T-cell (primary cell): ENCODE measurements at places on chromosomes 2 and 18.

GRCh38 chr2:18284331-18284730, 276.1 kb downstream of the RDH14 start:
- no peaks in the 10 kb centered on the region for H3K36me3 ChIP-seq
- no peaks in the 10 kb centered on the region for H3K4me1 ChIP-seq
- DNase-seq = no peak
- no peak overlapping the region for H3K27ac ChIP-seq

DNA sequence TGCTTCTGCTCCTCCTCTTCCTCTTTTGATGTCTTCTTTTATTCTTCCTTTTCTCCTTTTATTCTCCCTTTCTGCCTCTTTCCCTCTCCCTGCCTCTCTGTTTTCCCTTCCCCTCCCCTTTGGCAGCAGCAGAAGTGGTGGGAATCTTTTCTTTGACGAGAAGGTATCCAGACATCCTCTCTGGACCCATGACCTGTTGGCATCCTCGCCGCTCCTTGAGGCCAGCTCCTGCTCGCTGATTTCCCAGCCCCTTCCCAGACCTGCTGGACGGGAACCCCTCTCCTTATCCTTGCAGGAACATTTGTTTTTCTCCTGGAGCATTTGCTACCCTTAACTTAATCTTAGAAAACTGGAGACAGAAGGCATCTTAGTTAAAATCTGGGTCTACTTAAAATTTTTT, 130.5 kb downstream of the LPIN1 start:
- no peak overlapping the region for H3K4me3 ChIP-seq
- no peaks in the 10 kb centered on the region for H3K27me3 ChIP-seq
- H3K36me3 ChIP-seq = no peaks in the 10 kb centered on the region
- H3K4me1 ChIP-seq = no peaks in the 10 kb centered on the region
- no peak for DNase-seq

DNA sequence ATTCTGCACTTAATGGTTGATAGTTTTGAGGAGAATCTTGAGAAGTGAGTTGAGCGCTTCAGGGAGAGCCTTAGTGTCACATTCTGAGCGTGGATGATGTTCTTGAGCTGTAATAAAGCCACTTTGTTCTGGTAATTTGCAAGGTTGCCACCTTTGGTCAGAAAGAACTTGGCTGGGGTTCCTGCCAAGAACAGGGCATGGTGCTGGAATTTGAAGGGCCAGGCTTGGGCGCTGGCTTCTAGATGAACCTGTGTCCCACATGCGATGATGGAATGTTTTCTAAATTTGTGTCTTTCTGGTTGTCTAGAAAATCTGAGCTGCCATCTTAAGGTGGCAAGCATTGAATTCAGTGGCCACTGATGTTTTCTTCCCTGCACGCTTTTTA, 124.1 kb upstream of the EML6 start:
- no peak for DNase-seq
- H3K36me3 ChIP-seq = peaks cover 14% of the 10 kb centered on the region
- H3K27ac ChIP-seq = no peak overlapping the region
- H3K4me1 ChIP-seq = peaks cover 87% of the 10 kb centered on the region
- no peaks in the 10 kb centered on the region for H3K27me3 ChIP-seq

DNA sequence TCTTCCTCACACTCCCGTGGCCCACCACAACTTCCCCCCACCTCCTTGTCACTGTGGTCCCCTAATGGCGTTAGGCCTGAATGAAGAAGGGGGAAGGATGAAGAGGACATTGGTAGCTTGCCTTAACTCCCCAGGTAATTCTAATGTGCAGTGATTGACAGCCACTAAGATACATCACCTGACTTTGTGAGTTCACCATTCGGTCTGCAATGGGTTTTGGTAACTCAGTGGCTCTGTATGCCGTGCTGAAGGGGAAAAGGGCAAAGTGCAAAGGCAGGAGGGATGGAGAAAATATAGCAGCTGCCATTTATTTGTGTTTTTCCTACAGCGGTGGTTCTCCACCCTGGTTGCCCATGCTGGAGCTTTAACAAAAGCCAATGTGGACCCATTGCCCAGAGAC, 42.2 kb downstream of the ABCG8 start:
- H3K36me3 ChIP-seq = no peaks in the 10 kb centered on the region
- H3K4me1 ChIP-seq = peaks cover 7% of the 10 kb centered on the region
- no peak for DNase-seq
- peaks cover 5% of the 10 kb centered on the region for H3K27me3 ChIP-seq
- H3K4me3 ChIP-seq = no peak overlapping the region

- H3K4me1 ChIP-seq = no peaks in the 10 kb centered on the region
- H3K27me3 ChIP-seq = no peaks in the 10 kb centered on the region
- H3K36me3 ChIP-seq = no peaks in the 10 kb centered on the region
- H3K27ac ChIP-seq = no peak overlapping the region
- no peak overlapping the region for H3K4me3 ChIP-seq
- DNase-seq = no peak
Measured at GRCh38 chr18:33712719-33713118, 134.7 kb downstream of the ASXL3 start.

- no peak overlapping the region for H3K4me3 ChIP-seq
- no peaks in the 10 kb centered on the region for H3K27me3 ChIP-seq
- no peak for DNase-seq
Measured at GRCh38 chr2:122077771-122078170, 322.3 kb downstream of the TSN start.

- H3K27ac ChIP-seq = no peak overlapping the region
- H3K4me3 ChIP-seq = no peak overlapping the region
- H3K36me3 ChIP-seq = no peaks in the 10 kb centered on the region
- DNase-seq = no peak
- H3K27me3 ChIP-seq = no peaks in the 10 kb centered on the region
- H3K4me1 ChIP-seq = no peaks in the 10 kb centered on the region
Measured at GRCh38 chr2:187338679-187339121, 109.4 kb downstream of the CALCRL start.

GRCh38 chr2:63723709-63724108, 118.0 kb upstream of the UGP2 start:
- no peaks in the 10 kb centered on the region for H3K4me1 ChIP-seq
- DNase-seq = no peak
- no peaks in the 10 kb centered on the region for H3K27me3 ChIP-seq
- H3K27ac ChIP-seq = no peak overlapping the region

DNA sequence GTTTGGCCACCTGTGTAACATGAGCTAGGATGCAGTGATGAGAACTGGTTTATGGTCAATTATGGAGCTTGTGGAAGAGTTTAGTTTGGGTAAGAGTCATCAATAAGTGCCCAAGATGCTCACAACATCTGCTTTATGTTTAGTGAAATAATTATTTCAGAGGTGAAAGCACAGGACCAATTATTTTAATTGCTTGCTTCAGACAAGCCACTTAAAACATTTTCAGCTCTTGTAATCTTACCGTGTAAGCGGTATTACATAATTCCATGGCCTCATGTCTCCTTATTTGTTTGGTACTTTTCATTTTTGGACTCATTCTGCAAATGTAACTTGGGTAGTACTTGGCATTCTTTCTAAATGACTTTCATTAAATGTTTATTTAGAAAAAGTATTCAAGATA, 5.4 kb downstream of the B3GNT2 start:
- no peaks in the 10 kb centered on the region for H3K36me3 ChIP-seq
- H3K27me3 ChIP-seq = no peaks in the 10 kb centered on the region
- H3K27ac ChIP-seq = no peak overlapping the region
- DNase-seq = no peak
- no peak overlapping the region for H3K4me3 ChIP-seq

DNA sequence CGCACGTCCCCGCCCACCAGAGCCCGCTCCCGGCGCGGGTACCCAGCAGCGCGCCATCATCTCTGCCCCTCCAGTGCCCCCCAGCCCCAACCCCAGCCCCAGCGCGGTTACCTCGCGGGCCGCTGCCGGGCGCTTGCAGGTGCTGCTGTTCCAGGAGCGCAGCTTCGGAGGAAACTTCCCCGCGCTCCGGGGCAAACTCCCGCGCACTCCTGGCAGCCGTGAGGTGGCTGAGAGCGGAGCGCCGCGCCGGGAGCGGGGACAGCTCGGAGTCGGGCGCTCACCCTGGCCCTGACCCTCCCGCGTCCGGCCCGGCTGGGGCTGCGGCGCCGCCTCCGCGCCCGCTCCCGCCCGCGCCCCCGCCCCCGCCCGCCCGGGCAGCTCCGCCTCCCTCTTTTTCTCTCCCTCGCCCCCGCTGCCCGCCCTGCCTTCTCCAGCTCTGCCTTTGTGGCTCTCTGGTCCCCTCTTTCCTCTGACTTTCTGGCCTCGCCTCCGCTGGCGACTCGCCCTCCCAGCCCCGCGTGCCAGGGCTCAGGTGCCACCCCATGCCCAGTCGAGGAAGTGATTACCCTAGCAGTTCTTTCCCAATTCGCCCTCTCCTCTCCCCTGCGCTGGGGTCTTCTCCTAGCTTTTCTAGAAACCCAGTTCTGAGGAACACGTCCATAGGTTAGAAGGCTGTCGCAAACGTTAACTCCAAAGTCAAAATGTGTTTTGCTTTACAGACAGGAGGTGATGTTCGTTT, at the start of gene CHST9:
Gene CHST9 (minus strand): TSS at position 284 of the 739 bp plus-strand sequence. CDS start 42,499 bp downstream, outside the sequence.
- no peak within 1 kb of the TSS for H3K27ac ChIP-seq
- H3K4me1 ChIP-seq = no peaks in the 10 kb centered on the region
- no peaks in the 10 kb centered on the region for H3K36me3 ChIP-seq
- H3K4me3 ChIP-seq = no peak within 1 kb of the TSS
- H3K27me3 ChIP-seq = peaks cover 14% of the 10 kb centered on the region
